ENCODE measurements at places on chromosomes 7 and 10.

GRCh38 chr10:113127901-113128283 lies 177.8 kb downstream of the TCF7L2 start:
- DNase-seq, result no peak

DNA sequence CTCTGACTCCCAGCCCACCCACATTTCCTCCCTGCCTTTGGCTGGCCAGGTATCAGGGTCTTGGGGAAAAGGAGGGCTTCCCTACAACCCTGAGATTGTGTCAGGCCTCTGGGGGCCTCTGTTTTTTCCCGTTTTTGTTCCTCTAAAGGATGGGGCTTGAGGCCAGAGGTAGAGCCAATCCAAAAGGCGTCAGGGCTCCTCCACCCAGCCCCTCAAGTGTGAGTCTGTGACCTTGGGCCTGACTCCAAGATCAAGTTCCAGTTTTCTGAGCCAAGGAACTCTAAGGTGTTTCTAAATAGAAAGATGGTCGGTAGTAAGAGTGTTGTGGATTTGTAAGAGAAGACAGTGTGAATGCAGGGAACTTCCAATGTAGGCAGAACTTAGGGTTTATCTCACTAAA lies 6.6 kb downstream of the EEPD1 start:
- no peak for DNase-seq

DNA sequence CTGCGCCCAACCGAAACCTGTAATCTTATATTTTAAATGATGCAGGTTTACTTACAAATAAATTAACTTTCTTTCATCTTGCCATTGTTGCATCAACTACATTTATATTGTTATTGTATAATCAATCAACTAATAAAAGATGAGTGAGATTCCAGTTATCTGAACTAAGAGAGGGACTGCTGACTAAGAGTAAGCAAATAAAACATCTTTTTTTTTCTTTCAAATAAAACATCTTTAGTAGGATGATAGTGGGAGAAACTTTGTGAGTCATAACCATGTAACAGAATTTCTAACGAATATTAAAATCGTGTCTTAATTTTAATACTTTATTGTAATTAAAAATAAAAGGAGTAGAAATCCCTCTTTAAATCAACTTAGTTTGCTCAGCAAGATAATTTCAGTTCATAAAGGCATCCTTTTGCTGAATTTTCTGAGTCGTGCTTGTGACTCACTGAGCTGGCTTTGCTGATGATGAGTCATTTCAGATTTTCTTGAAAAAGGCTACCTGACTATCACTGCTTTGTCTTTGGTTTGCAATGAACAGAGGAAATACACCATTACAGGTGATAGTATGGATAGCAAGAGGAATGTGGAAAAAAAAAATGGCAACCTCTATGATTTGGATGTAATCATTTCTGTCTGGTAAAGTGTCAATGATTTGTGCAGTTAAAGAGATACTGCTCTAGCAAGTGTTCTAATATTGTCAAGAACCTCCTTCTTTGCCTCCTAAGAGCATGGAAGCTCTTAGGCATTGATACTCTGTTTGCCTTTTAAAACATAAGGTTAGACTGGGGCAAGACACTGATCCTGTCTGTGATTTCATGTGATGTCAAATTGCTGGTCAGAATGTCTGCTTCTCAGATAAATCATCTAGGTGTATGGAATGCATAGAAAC lies 119.5 kb downstream of the GPR158 start:
- peak; percentile 10 for DNase-seq

DNA sequence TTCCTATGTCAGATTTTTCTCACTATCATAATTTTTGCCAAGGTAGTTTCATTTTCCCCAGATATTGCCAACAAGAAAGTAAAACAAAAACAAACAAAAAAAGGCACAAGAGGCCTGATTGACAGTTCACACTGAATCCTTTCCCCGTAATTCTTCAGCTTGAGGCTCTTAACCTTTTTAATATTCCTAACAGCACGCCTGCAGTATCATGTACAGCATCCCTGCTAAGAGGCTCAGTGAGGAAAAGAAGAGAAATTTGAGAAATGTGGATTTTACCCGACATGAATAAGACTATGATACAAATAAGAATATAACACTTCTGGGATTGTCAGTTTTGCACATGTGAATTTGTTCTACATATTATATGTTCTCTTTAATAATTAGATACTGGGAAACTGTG lies 182.4 kb upstream of the CDK1 start:
- no peak for DNase-seq

- no peak for DNase-seq
These were observed 88.5 kb upstream of the DIP2C start for GRCh38 chr10:777913-778479.

DNA sequence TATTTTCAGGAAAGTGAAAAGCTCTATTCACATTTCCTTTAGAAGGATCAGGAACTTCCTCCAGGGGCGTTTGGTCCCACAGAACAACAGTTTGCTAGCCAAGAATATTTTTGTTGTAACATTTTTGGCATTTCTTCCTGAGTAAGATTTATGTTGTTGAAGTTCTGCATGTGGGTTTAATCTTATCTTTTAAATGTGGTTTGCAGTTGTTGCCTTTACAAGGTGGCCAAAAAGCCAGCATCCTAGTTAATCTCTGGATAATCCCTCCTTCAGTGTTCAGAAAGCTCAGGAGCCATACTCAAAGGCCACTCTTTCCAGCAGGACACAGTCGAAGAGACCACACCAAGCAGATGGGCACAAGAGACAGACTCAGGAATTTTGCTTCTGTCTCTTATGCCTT lies 30.0 kb downstream of the SLC26A4 start:
- DNase-seq, result no peak

- DNase-seq, result no peak
These were observed 133.7 kb upstream of the TNS3 start for GRCh38 chr7:47715631-47716068.

DNA sequence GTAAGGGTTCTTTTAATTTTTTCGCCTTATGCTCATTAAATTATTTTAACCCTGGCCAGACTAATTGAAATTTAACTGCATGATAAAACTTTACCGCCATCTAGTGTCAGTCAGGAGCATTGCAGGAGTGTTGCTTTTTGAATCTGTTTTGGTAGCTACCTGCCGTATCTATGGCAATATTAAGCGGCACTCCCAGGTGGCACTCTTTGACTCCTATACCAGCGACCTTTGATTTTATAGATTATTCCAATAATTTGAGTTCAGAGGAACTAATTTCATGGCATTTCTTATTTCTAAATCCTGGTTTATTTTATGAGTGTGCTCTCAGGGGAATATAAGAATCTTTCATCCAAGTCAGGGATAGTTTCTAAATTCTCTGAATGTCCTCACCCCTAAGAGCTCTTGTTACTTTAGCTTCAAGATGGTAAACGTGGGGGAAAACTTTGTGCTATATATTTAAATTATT lies 198.9 kb downstream of the REEP3 start:
- DNase-seq, result no peak

DNA sequence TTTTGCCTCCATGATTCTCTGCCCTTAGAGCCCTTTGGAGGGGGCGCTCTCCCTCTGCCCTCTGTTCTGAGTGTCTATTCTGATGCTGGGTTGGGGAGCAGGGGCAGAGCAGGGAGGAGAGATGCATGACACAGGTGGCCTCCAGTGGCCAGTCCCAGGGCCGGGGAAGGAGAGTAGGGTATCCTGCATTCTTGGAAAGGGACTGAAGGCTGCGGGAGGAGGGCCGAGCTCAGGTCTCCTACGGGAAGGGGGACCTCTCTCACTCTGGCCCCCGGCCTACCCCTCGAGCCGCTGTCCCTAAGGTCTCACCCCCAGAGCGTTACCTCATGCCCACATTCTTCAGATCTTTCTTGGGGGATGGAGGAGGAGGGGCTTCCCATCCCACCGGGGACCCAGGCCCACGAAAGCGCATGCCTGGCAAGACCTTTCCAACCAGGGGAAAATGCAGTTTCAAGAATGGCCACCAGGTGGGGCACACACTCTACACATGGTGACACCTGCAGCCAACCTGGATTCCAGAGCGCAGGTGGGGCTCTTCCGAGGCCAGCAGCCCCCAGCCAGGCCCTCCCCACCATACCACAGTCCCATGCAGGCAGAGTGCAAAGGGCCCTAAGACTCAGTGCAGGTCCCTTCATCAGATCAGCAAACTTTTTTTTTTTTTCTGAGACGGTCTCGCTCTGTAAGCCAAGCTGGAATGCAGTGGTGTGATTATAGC lies 86.4 kb downstream of the MYL10 start:
- DNase-seq, result no peak

- no peak for DNase-seq
These were observed 178.2 kb upstream of the NRG3 start for GRCh38 chr10:81696609-81697388.

GRCh38 chr10:70940834-70941568 lies 52.6 kb upstream of the PCBD1 start:
- no peak for DNase-seq

DNA sequence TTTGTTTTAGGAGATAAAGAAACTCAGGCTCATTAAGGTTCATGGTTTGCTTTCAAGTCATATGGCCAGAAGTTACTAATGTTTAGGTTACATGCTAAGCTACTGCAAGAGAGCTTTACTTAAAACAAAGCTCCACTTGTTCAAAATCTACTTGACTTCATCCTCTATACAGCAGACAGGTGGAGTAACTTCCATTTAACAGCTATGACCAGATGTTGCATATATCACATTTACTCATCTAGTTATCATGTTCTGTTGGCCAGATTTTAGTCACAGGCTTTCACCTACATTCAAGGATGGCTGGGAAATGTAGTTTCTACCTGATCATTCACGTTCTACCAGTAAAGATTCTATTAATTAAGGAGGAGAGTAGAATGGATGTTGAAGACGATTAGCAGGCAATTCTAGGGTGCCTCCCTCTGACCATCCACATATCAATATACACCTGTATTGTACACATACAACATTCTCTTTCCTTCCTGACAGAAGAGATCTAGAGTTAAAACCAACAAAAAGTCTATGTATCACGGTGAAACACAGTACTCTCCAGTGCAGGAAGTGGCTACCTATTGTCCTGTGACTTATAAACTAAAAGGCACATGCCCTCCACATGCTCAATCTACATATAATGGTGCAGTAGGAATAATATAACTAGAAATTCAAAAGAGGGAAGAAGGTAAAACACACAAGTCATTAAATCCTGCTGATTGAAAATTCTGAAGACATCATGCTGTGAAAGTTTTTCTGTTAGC lies 488.0 kb downstream of the MDFIC start:
- DNase-seq, result no peak

- no peak for DNase-seq
These were observed 3.6 kb upstream of the PRAP1 start for GRCh38 chr10:133343558-133343957.

- no peak for DNase-seq
These were observed 104.6 kb upstream of the GDF10 start for GRCh38 chr10:47195274-47195885.

DNA sequence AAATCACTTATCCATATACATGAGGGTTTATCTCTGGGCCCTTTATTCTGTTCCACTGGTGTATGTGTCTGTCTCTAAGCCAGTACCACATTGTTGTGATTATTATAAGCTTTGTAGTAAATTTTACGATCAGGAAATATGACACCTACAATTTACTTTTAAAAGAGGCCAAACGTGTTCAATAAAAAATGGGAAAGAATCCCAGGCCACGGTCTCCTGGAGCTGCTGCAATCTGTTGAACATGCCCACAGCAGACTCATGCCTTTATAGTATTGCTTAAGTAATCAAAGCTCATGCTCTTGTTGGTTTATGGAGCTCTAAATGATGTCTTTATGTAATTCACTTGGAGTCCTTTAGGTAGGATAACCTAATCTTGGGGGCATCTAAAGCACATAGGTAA lies 273.0 kb downstream of the ZMYND11 start:
- DNase-seq, result no peak

DNA sequence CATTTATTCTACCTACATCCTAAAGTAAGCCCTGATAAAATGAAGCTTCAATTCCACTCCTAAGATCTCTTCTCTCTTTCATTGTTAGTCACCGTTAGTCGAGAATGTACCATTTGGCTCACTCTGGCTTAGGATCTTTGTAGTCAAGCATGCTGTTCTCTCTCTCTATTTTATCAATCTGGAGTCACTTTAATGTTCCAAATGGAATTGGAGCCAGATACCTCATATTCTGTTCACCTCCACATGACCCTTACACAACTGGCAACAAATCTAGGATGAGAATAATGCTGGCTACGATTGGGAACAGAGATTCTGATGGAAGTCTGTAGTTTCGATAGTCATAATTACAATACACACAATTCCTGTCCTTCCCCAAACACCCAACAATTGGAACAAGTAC lies 213.7 kb downstream of the TWIST1 start:
- DNase-seq, result no peak

DNA sequence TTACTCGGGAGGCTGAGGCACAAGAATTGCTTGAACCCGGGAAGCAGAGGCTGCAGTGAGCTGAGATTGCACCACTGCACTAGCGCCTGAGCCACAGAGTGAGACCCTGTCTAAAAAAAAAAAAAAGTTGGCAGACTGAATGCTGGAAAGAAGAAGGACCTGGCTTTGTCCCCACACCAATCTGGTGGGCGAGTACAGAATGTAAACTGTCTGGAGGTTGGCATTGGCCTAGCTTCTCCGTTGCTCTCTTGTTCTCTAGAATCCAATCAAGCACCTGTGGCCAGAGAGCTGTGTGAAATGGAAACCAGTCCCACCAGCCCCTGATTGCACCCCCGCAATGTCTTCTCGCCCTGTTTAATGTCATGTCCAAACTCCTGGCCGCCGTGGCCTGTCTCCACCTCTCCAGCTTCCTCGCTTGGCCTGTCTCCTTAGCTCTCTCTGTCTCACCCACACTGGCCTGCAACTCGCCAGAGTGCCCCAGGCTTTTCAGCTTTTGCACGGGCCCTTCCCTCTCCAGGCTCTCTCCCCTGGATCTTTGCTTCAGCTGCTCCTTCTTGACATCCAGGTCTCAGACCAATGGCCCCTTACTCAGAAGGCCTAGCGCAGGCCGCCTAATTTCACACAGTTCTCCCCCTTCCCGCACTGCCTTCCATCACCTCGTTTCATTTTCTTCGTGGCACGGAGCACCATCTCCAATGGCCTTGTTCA lies 670 bp upstream of the AGK start:
- DNase-seq, result no peak

GRCh38 chr7:31312889-31313288 lies 27.6 kb downstream of the NEUROD6 start:
- no peak for DNase-seq

GRCh38 chr7:123440101-123440548 lies 94.3 kb downstream of the IQUB start:
- no peak for DNase-seq

DNA sequence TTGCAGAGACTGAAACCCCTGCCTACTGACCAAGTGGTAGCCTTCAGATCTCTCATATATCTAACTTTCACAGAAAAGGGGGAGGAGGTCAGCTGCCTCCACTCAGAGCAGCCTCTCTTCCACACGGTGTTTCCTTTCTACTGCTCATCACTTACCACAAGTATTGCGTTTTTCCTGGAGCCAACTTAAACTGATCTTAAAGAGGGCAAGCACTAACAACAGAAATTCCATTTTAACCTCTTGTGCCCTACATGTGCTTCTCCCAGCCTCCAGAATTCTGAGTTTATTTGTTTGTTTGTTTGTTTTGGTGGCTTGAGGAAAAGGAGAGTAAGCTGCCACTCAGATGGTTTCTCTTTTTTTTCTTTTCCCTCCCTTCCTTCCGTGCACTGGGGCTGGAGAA lies 19.1 kb downstream of the SKIDA1 start:
- no peak for DNase-seq

GRCh38 chr7:44622342-44623151 lies 16.1 kb downstream of the OGDH start:
- DNase-seq, result no peak

GRCh38 chr10:45378914-45379726 lies 5.1 kb downstream of the ALOX5 start:
- no peak for DNase-seq

GRCh38 chr7:127673902-127674301 lies 21.9 kb downstream of the SND1 start:
- DNase-seq, result no peak

Data from epithelial cell of prostate (primary cell).